ENCODE measurements at places on chromosomes 3 and 15.
A peak's percentile ranks its signal among the peaks of the same experiment; 100 is the strongest.

DNA sequence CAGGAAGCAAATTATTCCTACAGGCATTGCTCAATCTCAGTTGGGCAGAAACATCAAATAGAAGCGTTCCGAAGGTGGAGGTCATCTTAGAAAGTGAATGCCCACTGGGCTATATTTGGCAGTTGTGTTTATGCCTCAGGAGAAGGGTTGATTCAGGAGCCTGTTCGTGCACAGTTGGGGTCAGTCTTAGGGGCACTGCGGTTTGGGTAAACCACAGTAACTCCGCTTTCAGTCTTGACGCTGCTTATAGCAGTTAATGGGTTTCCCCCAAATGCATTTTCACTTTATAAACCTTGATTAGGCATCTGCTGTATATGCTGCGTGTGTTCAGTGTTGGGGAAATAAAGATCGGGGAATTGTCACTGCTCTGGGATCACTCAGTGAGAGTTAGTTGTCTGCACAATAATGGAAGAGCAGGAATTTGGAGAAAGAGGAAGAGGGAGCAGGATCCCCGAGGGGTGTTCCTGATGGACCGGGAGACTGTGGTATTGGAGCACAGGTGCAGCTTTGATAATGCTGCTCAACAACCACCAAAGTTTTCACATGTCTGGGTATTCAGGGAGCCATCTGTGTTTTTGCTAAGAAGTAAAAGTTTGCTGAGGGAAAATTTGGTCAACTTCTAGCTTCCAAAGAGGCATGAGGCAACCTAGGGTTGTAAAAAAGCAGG is 124.3 kb upstream of the EIF1B start:
- no peak for DNase-seq

GRCh38 chr15:60751985-60752952 is 273.3 kb upstream of the ICE2 start:
- no peak for DNase-seq

DNA sequence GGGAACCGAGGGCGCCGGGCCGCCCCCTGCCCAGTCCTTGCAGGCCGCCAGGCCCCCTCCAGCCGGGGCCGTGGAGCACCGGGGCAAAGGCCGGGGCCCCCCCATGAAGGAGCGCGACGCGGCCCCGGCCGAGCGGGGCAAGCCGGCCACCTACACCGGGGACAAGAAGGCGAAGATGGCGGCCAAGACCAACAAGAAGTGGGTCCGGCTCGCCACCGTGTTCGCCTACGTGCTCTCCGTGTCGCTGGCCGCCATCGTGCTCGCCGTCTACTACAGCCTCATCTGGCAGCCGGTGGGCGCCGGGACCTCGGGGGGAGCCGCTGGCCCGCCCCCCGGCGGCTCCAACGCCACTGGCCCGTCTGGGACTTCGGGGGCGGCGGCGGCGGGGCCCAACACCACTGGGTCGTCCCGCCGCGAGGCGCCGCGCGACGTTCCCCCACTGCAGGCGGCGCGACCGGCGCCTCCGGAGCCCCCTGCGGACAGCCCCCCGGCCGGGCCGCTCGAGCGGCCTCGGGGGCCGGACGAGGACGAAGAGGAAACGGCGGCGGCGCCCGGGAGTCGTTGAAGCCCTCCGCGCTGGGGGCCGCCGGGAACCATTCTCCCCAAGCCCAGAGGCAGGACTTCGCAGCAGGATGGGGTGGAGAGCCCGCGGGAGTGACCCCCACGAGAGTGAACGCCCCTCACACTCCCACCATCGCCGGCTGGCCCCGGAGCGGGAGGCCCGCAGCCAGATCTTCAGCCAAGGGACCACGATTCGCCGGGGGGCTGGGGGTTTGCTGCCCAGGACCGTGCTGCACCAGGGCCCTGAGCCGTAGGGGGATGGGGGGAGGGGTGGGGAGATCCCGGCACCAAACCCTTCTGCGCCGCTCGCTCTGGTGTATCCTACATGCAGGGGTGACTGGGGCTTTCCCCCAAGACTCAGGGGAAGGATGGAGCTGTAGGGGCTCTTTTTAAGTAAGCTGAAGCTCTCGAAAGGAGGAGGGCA is 753 bp downstream of the INAFM2 start:
- peak; percentile 41 for DNase-seq

DNA sequence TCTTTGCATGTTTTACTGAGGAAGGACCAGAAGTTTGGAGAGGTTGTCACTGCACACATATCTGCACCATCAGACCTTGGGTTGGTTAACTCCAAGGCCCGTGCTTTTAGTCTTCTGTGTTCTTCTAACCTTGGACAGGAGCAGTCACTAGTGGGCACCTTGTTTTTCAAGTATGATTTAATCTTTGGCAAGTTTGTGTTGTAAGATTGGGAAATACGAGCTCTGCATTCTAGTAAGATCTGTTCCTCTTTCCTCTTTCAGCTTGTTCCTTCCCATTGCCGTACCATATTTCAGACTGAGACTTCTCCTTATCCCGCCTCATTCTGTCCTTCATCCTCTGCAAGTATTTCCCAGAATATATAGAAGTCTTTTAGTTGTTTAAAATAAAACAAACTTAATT is 5.1 kb downstream of the TMOD2 start:
- DNase-seq, result peak; percentile 84

DNA sequence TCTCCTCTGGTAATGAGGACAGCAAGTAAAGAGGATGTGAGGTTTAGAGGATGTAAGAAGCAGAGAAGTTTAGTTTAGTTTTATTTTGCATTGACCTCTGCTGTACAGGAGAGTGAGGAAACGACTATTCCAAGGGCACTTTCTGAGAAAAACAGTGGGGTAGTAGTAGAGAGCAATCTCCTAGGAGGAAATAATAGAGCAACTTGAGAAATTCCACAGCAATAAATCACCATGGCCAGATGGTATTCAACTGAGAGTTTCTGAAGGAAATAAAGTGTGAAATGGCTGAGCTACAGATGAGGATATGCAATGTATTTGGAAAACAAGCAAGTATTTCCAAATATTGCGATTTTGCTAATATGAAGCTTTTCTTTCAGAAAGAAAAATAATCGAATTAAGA is 118.9 kb downstream of the DPH6 start:
- no peak for DNase-seq

DNA sequence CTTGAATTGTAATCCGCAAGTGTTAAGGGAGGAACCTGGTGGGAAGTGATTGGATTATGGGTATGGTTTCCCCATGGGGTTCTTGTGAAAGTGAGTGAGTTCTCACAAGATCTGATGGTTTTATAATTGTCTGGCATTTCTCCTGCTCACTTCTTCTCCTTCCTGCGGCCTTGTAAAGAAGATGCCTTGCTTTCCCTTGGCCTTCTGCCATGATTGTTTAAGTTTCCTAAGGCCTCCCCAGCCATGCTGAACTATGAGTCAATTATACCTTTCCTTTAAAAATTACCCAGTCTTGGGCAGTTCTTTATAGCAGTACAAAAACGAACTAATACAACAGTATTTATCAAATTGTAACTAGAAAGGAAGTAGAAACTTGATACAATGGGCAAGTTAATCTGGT is 31.9 kb downstream of the IFT57 start:
- DNase-seq, result no peak

DNA sequence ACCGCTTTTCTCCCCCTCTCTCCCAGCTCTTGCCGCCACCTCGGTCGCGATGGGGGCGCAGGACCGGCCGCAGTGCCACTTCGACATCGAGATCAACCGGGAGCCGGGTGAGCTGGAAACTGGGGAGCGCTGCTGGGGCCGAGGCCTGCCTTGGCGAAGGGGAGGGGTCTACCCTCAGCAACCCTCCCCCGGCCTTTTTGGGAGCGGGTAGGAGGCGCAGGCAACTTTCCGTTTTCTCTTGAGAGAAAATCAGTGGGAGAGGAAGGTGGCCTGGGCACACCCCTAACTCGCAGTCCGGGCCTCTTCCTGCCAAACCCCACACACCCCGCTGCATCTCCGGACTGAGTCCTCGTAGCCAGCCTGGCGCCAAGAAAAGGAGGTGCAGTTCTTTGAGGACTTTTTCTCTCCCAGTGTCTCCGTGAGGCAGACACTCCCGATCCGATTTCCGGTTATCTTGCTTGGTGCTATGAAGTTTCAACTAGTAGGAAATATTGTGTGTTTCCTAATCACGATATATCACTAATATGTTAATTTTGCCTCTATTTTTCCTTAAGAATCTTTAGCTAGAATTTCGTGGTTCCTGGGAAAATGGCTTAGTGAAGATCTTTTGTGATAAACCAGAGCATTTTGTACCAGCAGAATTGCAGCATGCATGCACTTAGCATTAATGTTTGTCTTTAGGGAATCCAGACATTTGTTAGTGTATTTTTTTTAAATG is 631 bp downstream of the NKTR start:
- peak; percentile 82 for DNase-seq

DNA sequence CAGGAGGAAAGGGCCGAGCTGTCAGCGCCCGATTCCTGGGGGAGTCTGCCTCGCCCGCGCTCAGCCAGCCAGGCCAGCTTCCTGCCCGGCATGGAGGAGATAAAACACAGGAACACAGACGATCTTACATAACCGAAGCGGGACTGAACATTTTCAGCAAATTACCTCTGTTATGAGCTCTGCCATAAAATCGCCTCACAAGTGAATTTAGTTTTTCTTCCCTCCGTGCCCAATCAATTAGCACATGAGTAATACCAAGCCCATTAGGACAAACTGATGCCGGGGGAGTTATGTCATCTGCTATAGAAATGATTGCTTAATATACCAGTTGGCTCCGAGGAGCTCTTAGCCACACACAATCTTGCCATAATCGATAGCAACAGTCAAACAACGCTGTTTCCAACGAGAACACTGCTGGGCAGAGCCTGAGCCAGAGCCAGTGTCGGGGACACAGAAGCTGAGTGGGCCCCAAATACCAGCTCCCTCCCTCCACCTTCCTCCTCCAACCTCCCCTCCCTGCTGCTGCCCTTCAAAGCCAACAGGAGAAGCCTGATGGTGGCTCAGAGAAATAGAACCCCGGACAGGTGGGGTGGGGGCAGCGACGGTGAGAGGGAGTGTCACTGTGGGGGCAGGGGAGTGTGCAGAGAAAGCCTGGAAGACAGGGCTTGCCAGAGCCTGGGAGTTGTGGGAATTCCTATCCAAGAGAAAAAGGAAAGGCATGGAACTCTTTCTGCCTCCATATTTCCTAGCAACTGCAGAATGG is 279.4 kb upstream of the TLE3 start:
- DNase-seq, result peak; percentile 60

Data from suppressor macrophage (primary cell).